NCI-H2171 (cell line): ENCODE measurements at places on chromosomes 7 and 10.

- no peak for DNase-seq
Observed at GRCh38 chr7:117032810-117033209, 79.5 kb downstream of the ST7 start.

DNA sequence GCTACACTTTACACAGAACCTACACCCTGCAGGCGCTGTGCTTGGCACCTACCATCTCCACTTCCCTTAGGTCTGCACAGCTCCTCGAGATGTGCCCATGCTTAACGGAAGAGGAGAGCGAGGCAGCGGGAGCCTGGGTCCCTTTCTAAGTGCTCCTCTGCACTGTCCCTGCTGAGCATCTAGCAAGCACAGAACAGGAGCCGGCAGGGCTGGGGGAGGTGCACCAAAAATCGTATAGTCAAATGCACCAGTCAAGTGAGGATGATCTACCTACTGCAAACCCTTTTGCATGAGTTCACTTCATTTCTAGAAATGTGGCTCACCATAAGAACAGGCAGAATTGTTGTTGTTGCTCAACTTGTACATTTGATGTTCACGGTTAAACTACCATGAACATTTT lies 267.7 kb downstream of the TNS3 start:
- DNase-seq, result no peak

- DNase-seq, result peak; percentile 46
Observed at GRCh38 chr7:35975851-35976454, 175.1 kb downstream of the SEPTIN7 start.

DNA sequence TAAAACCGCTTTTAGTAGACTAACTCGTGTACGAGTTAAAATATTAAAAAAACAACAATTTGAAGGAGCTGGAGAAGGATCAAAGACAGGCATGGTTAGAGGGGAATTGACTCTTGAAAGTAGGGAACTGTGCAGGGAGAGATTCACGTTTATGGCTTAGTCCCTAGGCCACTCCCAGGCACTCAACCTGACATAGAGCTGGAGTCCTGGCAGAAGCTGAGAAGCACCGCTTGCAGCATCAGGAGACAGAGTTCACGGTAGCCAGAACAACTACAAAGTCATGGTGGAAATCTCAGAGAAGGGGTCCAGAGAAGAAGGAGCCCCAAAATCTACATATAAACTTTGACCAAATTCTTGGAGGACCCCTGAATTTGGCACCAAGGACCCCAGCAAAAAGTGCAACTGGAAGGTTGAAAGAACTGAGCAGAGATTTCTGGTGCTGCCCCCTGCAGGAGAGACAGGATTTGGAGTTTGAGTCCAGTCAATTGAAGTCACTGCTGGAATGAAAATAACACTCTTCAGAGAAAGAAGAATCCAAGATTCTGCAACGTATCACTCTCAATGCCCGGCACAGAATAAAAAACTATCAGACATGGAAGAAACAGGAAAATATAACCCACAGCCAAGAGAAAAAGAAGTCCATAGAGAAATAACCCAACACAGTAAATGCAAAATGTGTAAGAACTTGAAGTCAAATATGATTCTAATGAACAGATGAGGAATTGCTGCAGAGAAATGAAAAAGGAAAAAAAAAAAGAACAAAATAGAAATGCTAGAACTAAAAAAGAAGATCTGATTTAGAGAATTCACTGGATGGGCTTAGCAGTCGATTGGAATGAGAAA lies 493.3 kb upstream of the PODXL start:
- DNase-seq, result no peak

DNA sequence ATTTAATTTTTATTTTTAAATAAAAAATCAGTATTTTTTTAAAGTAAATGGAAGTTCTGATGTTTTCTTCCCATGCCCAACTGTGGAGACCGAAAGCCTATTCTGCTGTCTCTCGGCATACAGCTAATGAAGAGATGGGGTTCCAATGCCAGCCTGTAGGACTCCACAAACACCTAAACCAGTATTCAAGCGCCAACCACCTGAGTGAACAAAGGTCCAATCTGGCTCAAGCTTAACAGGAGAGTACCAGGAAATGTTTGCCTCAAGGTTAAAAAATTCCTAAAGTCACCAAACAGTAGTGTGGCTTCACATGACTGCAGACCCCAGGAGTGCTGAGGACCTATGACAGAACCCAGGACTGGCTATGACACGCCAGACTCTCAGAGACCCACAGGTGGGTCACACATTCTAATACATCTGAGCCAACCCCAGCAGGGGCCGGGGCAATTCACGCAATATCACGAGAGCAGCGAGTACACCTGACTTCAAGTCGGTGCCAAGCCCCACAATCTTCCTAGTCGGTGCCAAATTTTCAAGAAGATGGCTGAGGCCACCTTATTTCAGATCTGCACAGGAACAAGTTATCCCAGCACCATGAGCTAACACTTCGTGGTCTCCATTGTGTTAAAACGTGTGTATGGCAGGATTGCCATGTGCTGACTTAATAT lies 31.6 kb downstream of the KIAA1549 start:
- no peak for DNase-seq
